Osteoblast (primary cell): ENCODE measurements at places on chromosomes 12 and 14. TPM values are rescaled to one million over a fixed set of nuclear protein-coding genes. Genes with fewer than 3 reads are reported as not detected.

- no peak overlapping the region for H3K4me3 ChIP-seq
- no peaks in the 10 kb centered on the region for H3K27me3 ChIP-seq
- H3K27ac ChIP-seq, result no peak overlapping the region
- H3K36me3 ChIP-seq, result no peaks in the 10 kb centered on the region
- peaks cover 6% of the 10 kb centered on the region for H3K4me1 ChIP-seq
- DNase-seq, result no peak
Observed at GRCh38 chr12:76636121-76636692, 76.6 kb upstream of the OSBPL8 start.

- no peak overlapping the region for H3K27ac ChIP-seq
- DNase-seq, result no peak
- peaks cover 25% of the 10 kb centered on the region for H3K4me1 ChIP-seq
- H3K27me3 ChIP-seq, result no peaks in the 10 kb centered on the region
- peaks cover 7% of the 10 kb centered on the region for H3K36me3 ChIP-seq
Observed at GRCh38 chr12:45987340-45987727, 3.0 kb downstream of the SCAF11 start.

GRCh38 chr14:103121846-103122584, 1.2 kb upstream of the TNFAIP2 start:
- H3K4me1 ChIP-seq, result peaks cover 32% of the 10 kb centered on the region
- no peaks in the 10 kb centered on the region for H3K36me3 ChIP-seq
- peak; percentile 96 for DNase-seq
- peak overlapping the region; percentile 39 for H3K4me3 ChIP-seq
- no peak overlapping the region for H3K27ac ChIP-seq

DNA sequence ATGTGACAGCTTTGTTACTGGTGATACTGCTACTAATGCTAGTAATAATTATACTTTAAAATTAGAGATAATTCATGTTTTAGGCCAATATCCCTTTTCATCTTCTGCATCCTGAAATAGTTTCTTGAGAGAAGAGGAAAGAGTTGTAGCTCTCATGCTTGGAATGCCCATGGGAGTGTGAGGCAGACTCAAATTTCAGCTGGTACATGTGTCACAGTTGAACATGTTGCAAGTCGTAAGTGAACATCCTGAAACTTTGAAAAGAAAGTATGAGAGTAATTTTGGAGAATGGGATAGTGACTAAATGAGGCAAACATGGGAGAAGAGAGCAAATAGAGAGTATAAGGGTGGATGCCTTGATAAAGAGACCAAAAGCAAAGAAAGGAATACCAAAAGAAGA, 168.0 kb downstream of the TMTC3 start:
- no peak overlapping the region for H3K4me3 ChIP-seq
- no peaks in the 10 kb centered on the region for H3K36me3 ChIP-seq
- no peak for DNase-seq
- peak overlapping the region; percentile 100 for H3K27ac ChIP-seq

- no peaks in the 10 kb centered on the region for H3K36me3 ChIP-seq
- no peak overlapping the region for H3K4me3 ChIP-seq
- H3K27ac ChIP-seq, result no peak overlapping the region
- H3K27me3 ChIP-seq, result no peaks in the 10 kb centered on the region
Observed at GRCh38 chr12:82279536-82280058, 78.6 kb downstream of the CCDC59 start.

DNA sequence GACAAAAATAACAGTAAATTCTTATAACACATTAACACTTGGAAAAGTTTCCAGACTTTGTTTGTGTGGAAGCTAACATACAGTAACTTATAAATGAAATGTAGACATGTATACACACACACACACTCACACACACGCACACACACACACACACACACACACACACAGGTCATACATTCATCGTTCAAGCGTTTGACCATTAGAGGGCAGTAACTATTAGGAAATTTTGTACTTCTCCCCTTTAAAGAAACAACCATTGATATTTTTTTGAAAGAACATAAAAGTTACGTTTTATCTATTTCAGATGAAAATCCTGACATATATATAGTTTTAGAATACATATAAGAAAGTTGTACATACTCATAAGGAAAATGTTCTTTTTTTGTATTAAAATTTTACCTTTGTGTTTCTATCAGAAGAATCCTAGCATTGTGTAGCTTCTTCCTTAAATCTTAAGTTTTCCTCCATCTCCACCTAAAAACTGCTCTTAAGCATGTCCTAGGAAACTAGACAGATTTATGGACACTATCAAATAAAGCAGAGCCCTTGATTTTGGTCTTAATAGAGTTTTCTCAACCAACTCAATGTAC, 29.0 kb downstream of the PTPRQ start:
- H3K27me3 ChIP-seq, result no peaks in the 10 kb centered on the region
- peak; percentile 23 for DNase-seq
- H3K4me1 ChIP-seq, result peaks cover 28% of the 10 kb centered on the region
- no peaks in the 10 kb centered on the region for H3K36me3 ChIP-seq
- peak overlapping the region; percentile 64 for H3K27ac ChIP-seq
- no peak overlapping the region for H3K4me3 ChIP-seq

B4GALNT1 gene
- total RNA-seq, result 1.1 and 2.9 TPM in 2 replicates

RTL1 gene
- total RNA-seq, result not detected in 2 replicates

GLS2 gene
- 0.36 TPM in 1 of 2 replicates, not detected in the other for total RNA-seq

ERBB3 gene
- total RNA-seq, result 1.1 and 2.4 TPM in 2 replicates

SUSD6 gene
- total RNA-seq, result 17.1 and 17.7 TPM in 2 replicates

NANOG gene
- under 0.01 TPM in 1 of 2 replicates, not detected in the other for total RNA-seq

KRT75 gene
- total RNA-seq, result under 0.01 TPM in 1 of 2 replicates, not detected in the other

DDX24 gene
- 112 and 134 TPM in 2 replicates for total RNA-seq
